Hair follicle dermal papilla cell (primary cell): ENCODE measurements at places on chromosomes 2 and 18. TPM values are rescaled to one million over a fixed set of nuclear protein-coding genes. Genes with fewer than 3 reads are reported as not detected.

Gene VWC2L
- under 0.01 TPM in 1 of 2 replicates, not detected in the other for total RNA-seq

Gene GALNT5
- total RNA-seq = 48.7 and 52.6 TPM in 2 replicates

Gene DTNA
- total RNA-seq = 7.5 and 8.7 TPM in 2 replicates

Gene PRKAG3
- total RNA-seq = 0.16 TPM in 1 of 2 replicates, not detected in the other

Gene MYCN
- not detected in 2 replicates for total RNA-seq

Gene GNLY
- total RNA-seq = not detected in 2 replicates

Gene B4GALT6
- total RNA-seq = 4.9 and 8.6 TPM in 2 replicates

Gene PDE6D
- total RNA-seq = 13.5 and 16.5 TPM in 2 replicates

Gene BIRC6
- 169 and 221 TPM in 2 replicates for total RNA-seq

Gene DLGAP1
- under 0.01 and 0.36 TPM in 2 replicates for total RNA-seq

Gene HOXD12
- not detected in 2 replicates for total RNA-seq

Gene MYOM1
- 0.32 and 0.36 TPM in 2 replicates for total RNA-seq

Gene AQP12A
- not detected in 2 replicates for total RNA-seq

Gene BBS5
- total RNA-seq = 5.0 and 5.8 TPM in 2 replicates

Gene GAREM1
- 3.0 and 3.7 TPM in 2 replicates for total RNA-seq

Gene PRSS56
- not detected in 2 replicates for total RNA-seq

Gene CFAP221
- total RNA-seq = 0.32 and 0.36 TPM in 2 replicates

Gene DLX2
- 0.24 and 0.65 TPM in 2 replicates for total RNA-seq

Gene GATA6
- total RNA-seq = under 0.01 and 0.12 TPM in 2 replicates

Gene COLEC11
- total RNA-seq = 0.16 TPM in 1 of 2 replicates, not detected in the other

Gene ELOA2
- not detected in 2 replicates for total RNA-seq

Gene APLF
- total RNA-seq = 8.5 and 10.5 TPM in 2 replicates

Gene FNDC4
- total RNA-seq = 13.1 and 17.1 TPM in 2 replicates
